D341Med (cell line): ENCODE measurements at places on chromosomes 2 and 18.

GRCh38 chr2:60422826-60423483 lies 130.5 kb downstream of the BCL11A start:
- no peak for DNase-seq

GRCh38 chr18:65288908-65289307 lies 461.9 kb upstream of the CDH7 start:
- DNase-seq: no peak

DNA sequence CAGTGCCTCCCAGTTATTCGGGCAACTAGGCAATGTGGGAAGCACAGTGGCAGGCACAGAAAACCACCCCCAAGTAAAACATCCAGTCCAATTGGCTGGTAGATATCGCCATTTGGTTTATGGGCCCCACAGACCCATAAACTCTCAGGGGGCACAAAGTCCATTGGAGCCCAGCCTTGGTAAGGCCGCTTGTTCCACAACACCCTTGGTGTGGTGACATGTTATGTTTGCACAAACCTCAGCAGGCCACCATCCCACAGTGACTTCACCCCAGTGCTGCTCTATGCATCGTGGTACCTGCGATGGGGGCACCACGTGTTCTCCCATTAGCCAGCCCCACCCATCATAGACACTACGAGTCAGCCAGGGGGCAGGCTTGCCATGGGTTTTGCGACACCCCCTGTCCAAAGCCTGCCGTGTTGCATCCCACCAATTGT lies 18.5 kb downstream of the PHOSPHO2 start:
- no peak for DNase-seq

DNA sequence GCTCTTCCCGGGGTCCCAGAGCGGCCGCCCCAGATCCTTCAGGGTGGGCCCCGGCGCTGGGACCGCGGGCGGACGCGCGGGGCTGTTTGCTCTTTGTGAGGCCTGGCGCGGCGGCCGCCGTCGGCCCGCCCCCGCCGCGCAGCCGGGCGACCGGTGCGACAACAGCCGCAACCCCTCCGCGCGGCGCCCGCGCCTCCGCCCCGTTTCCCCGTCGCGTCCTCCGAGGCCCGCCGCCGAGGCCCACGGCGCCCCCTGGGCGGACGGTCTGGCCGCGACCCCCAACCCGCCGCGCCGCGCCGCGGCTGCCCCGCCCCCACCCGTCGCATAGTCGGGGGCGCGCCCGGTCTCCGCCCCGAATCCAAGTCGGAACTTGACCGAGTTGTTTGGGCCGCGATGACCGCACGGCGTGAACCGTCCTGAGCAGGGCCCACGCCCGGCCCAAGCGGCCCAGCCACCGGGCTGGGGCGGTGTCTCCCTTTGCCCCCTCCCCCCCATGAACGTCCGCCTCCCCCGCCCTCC lies 448 bp downstream of the YPEL5 start:
- DNase-seq: peak; percentile 58

GRCh38 chr18:63016270-63016669 lies 300.9 kb downstream of the PHLPP1 start:
- DNase-seq: peak; percentile 79

- DNase-seq: no peak
Observed at GRCh38 chr2:86195808-86196387, 636 bp upstream of the IMMT start.

DNA sequence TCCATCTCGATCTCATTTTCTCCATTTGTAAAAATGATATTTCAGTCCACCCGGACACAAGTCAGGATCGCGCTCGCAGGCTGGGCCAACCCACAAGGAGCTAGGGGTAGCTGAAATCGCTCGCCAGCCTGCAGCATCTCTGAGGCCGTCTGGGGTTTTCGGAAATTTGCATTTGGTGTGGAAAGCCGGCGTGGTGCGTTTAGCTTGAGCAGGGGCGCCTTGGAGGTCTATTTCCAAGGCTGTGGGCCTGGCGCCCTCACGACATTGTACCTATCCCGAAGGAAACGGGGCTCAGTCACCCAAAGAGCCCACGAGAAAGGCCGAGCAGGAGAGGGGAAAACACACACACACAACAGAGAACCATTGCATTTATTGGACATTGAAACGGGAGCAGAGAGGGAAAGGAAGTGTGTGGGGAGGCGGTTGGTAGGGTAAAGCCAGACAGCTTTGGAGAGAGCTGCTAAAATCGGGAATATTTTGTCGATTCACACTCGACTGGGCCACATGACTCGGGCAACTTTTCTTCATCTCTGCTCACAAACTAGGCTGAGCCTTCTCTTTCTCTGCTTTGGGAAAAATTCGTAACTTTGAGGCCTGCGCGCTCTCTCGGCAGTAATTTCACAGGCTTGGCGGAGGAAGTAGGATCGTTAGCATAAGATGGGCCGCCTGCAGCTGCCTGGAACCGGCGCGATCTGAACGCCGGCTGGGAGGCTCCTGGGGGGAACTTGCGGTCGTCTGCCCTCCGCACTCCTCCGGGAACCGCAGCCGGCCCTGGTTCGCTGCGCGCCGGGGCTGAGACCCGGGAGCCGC lies 1.1 kb upstream of the HOXD8 start:
- DNase-seq: no peak

GRCh38 chr18:46429649-46430224 lies 227.3 kb downstream of the LOXHD1 start:
- peak; percentile 37 for DNase-seq

- DNase-seq: no peak
Observed at GRCh38 chr2:64260817-64261216, 116.6 kb upstream of the PELI1 start.

DNA sequence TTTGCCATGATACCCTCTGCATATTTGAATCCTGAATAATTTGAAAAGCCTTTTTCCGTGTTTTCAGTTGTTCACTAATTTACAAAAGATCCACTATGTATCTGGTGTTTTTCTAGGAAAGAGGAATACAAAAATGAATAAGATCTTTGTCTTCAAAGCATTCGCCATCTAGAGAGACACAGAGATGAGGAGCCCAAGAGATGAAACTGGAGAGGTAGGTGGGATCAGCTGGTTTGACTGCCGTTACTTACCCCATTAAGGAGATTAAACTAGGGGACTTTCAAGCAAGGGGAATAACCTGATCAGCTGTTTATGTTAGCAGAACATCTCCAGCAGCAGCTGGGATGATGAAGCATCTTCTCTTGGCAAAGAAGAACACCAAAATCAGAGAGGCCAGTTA lies 150.2 kb upstream of the SATB2 start:
- DNase-seq: no peak

- no peak for DNase-seq
Observed at GRCh38 chr2:144115739-144116291, 404.1 kb downstream of the ZEB2 start.

DNA sequence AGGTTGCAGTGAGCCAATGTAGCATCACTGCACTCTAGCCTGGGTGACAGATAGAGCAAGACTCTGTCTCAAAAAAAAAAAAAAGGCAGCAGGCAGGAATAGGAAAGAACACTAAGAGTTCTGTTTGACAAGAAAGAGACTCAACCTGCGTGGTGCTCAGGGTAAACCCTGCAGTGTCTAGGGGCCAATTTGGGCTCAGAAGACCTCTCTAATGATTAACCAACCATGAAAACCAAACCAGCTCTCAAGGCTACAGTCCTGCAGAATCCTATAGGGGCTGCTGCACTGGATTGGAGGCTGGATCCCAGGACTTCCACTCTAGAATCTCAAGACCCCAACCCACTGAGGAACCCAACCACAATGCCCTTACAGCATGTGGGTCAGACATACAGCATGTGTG lies 2.4 kb downstream of the TRABD2A start:
- no peak for DNase-seq

DNA sequence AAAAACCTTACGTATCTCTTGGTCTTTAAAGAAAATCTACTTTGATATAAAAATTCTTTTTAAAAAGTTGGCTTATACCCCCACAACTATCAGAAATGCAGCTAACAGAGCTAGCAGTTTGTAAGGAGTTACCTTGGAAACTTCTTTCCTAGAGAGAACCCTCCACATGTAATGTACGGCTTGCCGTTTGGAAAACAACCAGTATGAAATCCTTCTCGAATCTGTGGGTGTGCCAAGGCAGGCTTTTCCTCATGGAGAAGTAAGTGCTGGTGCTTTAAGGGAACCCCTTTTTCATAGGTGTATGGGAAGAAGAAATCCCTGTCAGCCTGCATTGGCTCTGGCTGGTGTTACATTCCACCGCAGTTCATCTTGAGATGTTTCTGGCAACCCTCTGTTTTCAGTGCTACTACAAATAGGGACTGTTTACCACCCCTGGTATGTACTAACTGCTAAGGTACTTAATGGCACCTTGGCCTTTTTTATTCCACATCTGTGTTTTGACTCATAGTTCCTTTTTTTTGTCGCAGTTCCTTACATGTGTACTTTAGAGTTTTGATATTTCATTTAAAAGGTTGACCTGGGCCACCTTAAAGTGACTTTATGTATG lies 248.4 kb downstream of the FHOD3 start:
- no peak for DNase-seq

- no peak for DNase-seq
Observed at GRCh38 chr18:59839246-59839645, 60.5 kb upstream of the PMAIP1 start.

DNA sequence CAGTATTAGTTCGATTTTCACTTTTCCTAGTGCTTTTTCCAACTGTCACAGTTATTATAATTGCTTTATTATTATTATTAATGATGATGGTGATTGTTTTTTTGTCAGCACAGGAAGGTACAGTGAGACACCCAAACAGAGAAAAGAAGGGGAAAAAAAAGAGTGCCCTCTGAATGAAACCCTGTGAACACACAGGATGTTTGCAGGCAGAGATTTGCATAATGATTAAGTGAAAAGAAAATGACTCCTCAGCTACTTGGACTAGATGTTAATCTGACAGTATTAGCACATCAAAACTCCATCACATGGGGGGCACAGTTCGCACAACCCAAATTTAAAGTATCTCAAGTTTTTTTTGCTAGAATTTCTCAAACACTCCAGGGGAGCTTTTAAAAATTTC lies 32.9 kb downstream of the ADD2 start:
- no peak for DNase-seq

GRCh38 chr2:130385709-130386108 lies 29.9 kb downstream of the PTPN18 start:
- DNase-seq: no peak

GRCh38 chr18:50152900-50153299 lies 42.0 kb downstream of the MYO5B start:
- no peak for DNase-seq

DNA sequence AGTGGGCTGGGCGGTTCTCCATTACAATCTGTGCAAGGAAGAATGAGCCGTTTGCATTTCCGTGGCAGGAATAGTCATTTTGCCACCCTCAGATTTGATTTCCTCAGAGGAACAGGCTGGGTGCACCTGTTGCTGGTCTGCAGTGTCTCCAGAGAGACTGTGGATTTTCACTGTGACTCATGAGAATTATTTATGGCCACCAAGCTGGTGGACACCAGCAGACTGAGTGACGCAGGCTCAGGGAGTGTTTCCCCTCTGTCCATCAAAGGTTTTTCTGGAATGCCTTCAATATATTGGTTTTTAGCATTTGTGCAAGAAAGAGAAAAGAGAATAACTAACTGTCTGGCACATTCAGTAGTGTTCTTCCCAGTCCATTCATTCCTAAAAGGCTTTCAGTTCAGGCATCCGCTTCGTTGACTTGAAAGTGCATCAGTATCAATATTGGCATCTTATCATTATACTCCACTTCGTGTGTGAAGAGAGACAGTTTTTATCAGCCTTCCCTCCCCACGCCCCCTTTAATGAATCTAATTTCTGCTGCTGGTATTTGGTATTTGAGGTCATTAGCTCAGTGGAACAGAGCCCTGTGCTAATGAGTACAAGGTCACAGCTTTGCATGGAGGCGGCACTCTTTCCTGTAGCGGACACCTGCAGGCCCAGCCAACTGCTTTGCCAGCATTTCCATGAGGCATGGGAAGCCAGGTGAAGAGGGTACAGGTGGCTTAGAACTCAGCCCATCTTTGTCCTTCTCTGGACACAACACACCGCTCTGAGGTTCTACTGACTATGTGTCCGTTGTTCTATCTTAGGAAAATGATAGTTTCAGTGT lies 39.9 kb downstream of the PRKCE start:
- no peak for DNase-seq

GRCh38 chr2:126299469-126299976 lies 356.4 kb upstream of the GYPC start:
- DNase-seq: no peak

DNA sequence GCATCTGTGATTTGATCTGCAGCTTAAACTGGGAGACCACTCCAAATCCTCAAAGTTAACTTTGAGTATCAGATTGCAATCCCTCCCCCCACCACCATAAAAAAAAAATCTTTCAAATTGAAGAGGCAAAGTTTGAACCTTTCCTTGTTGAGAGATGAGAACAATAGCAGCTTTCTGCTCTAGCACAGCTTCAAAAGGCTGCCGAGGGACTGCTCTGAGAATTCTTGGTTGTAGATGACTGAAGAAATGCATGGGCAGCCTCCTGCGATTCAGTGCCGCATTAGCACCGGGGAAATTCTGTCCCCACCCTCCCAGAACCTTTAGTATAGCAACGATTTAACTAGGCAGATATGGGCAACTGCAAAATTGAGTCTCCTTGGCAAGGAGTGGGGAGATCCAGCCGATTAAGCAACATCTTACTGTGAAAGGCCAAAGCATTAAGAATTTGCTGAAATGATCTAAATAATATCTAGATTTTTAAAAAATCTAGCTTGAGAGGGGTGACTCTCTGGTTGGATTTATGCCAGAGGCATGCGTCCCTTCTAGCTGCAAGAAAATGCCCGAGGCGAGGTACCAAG lies 3.9 kb upstream of the SP5 start:
- no peak for DNase-seq

GRCh38 chr2:64873472-64873924 lies 115.7 kb upstream of the SLC1A4 start:
- DNase-seq: peak; percentile 86

- DNase-seq: no peak
Observed at GRCh38 chr2:7127156-7127555, 209.9 kb downstream of the RNF144A start.

- no peak for DNase-seq
Observed at GRCh38 chr2:189782221-189782671, 1.9 kb downstream of the ORMDL1 start.

GRCh38 chr2:68853915-68854314 lies 17.3 kb downstream of the BMP10 start:
- no peak for DNase-seq

DNA sequence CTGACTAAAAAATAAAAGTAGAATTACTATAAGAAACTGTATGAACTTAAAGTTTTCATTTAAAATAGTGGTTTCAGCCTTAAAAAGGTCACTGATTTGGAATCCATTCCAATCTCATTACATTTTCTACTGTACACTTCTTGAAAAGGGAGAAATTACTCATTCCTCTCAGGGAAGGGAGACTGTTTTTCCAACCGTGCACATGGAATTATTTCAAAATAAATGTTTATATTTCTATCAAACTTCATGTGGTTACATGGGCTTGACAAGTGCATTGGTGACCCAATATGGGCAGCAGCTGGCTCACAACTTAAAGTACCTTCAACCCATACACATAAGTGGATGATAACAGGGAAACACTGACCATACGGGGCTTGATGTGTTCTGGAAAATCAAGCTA lies 324.5 kb upstream of the THUMPD2 start:
- DNase-seq: no peak

GRCh38 chr2:47016172-47016913 lies 100.7 kb upstream of the MCFD2 start:
- no peak for DNase-seq

- no peak for DNase-seq
Observed at GRCh38 chr18:76712511-76713140, 109.7 kb upstream of the ZNF236 start.
